Activated naive CD4-positive, alpha-beta T cell treated with anti-CD3 and anti-CD28 coated beads, Interleukin-2, amount 50 U/mL, for 72 hours (primary cell): ENCODE measurements at places on chromosomes 7 and 10. TPM values are rescaled to one million over a fixed set of nuclear protein-coding genes. Genes with fewer than 3 reads are reported as not detected.

GRCh38 chr10:98449287-98449686, 2.6 kb upstream of the HPS1 start:
- DNase-seq = no peak

DNA sequence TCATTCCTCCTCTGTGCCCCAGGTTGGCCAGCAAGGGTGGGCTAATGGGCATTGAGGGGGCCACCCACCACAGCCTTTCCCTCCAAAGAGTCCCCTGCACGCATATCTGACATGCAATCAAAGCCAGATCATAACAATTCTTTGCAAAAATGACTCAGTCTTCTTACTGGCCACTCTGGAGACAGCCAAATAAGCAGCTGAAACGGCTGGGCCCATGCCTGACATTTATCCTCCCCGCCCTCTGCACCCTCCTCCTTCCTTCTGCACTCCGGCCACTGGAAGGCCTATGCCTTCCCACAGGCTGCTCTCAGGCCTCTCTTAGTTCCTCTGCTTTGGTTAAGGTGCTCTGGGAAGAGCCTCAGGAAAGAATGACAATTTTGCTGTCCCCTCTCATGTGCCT, 29.2 kb upstream of the NPFFR1 start:
- DNase-seq = no peak

DNA sequence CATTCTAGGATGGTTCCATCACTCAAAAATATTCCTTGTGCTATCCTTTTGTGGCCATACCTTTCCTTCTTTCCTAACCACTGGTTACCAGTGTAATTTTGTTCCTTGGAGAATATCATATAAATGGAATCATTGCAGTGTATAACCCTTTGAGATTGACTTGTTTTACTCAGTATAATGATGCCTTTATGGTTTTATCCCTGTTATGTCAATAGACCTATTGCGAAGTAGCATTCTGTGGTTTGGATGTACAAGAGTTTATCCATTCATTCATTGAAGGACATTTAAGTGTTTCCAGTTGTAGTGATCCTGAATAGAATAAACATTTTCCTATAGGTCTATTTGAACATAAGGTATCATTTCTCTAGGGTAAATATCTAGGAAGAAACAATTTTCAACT, 54.2 kb downstream of the RBM33 start:
- DNase-seq = no peak

GRCh38 chr7:84060000-84060399, 134.6 kb downstream of the SEMA3A start:
- DNase-seq = no peak

- no peak for DNase-seq
These were observed 39.3 kb downstream of the TRIM24 start for GRCh38 chr7:138499340-138499739.

- DNase-seq = no peak
These were observed 95.2 kb upstream of the ODAD2 start for GRCh38 chr10:28094121-28094520.

DNA sequence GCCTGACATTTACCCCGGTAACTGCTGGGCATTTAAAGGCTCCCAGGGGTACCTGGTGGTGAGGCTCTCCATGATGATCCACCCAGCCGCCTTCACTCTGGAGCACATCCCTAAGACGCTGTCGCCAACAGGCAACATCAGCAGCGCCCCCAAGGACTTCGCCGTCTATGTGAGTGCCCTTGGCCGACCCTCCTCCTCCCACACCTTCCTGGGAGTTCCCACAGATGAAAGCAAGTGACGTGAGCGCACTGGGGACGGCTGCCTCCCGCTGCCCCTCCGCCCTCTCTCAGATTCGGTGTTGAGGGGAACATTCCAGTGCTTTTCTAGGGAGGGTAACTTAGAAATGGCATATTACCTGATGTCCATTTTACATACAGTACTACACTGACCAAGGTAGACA, 7.0 kb upstream of the GET4 start:
- DNase-seq = no peak

DNA sequence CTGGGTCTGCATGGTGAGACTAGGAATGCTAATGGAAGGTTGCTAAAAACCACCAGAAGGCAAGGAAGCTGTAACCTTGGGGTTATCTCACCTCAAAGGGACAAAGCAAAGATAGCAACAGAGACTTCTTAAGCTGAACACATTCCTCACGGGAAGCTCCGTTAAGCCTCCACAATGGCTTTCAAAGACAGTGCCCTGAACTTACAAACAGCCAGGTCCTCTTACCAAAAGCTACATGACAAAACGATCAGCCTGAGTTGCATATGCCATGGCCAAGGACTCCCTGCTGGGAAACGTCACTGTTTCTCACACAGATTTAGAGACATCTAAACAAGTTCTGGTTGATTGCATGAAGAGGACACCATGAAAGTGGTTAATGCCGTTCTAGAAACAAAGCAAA, 52.7 kb downstream of the HTR5A start:
- DNase-seq = no peak

Gene EPO
- total RNA-seq = not detected

Gene HTR5A
- not detected for total RNA-seq

Gene CALHM3
- total RNA-seq = not detected

Gene GNB2
- total RNA-seq = 213 TPM
